Activated naive CD4-positive, alpha-beta T cell treated with anti-CD3 and anti-CD28 coated beads for 36 hours (primary cell): ENCODE measurements at places on chromosomes 12 and 14. TPM values are rescaled to one million over a fixed set of nuclear protein-coding genes. Genes with fewer than 3 reads are reported as not detected.

DNA sequence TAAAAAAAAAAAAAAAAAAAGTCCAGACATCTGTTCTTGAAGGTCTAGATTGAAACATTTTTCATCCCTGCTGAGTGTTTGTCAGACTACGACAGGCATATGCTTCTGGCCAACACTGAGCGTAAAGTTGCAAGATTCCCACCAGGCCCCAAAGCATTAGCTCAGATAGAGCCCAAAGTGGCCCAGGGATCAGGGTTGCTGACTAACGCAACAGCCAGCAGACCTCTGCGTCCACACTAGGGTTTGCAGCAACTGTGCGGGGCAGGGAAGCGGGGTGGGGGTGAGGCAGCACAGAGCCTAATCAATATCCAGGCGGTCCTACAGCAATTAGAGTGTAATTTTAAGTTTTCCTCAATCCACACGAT, 55.7 kb downstream of the SSH1 start:
- peaks cover 25% of the 10 kb centered on the region for H3K36me3 ChIP-seq
- H3K27me3 ChIP-seq: no peaks in the 10 kb centered on the region
- DNase-seq: no peak
- H3K4me3 ChIP-seq: no peak overlapping the region

- H3K4me3 ChIP-seq: no peak overlapping the region
- H3K36me3 ChIP-seq: no peaks in the 10 kb centered on the region
- peak; percentile 54 for DNase-seq
- no peaks in the 10 kb centered on the region for H3K27me3 ChIP-seq
- peaks cover 8% of the 10 kb centered on the region for H3K4me1 ChIP-seq
Observed at GRCh38 chr14:50542941-50543418, 10.6 kb upstream of the MAP4K5 start.

DNA sequence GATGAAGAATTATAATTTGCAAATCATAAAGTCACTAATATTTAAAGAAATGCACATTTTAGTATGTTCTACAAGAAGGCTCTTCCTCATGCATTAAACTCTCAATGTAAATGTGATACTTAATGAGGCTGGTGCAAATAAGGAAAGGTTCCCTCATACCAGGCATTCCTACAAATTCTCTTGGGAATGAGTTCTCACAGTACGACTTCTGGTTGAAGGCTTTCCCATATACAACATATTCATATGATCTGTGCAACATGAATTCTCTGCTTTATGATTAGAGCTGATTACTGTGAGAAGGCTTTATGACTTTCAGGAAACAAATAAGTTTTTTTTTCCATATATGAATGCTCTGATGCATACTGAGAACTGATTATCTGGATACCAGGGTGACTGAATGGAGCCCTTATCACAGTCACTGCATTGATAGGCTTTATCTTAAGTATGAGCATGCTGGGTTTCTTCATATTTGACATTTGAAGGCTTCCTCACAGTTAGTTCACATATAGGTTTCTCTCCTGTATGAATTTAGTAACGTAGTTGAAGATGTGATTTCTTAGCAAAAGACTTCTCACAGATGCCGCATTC, 293.9 kb downstream of the RAD51B start:
- DNase-seq: no peak
- peaks cover 11% of the 10 kb centered on the region for H3K4me1 ChIP-seq
- no peak overlapping the region for H3K4me3 ChIP-seq
- H3K36me3 ChIP-seq: no peaks in the 10 kb centered on the region
- no peak overlapping the region for H3K27ac ChIP-seq

Gene BATF
- total RNA-seq: 179 TPM

Gene AICDA
- total RNA-seq: not detected
